ENCODE measurements at places on chromosomes 6 and 20.

DNA sequence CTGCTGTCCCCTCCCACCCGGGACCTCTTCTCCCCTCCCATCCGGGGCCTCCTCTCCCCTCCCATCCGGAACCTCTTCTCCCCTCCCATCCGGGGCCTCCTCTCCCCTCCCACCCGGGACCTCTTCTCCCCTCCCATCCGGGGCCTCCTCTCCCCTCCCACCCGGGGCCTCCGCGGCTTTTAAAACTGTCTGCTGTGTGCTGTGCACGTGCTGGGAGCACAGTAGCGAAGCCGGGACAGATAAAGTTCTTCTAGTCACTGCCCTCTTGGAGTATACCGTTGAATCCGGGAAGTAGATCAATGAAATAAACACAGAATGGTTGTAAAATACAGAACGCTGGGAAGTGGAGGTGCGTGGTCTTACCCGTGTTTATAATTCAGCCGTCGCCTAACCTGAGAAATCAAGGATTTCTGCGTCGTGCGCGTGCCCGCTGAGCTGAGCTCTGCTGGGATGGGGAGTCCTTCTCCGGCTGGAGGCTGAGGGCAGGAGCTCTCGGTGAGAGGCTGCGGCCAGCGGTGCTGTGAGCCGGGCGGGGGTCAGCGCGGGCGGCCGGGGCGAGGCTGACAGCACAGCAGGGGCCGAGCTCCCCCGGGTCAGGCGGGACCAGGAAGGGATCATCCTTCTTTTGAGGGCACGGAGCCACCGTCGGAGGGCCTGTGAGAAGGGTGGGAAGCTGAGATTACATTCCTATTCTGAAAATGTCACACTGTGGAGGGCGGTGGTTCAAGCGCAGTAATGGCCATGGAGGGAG lies 19.6 kb upstream of the KIF25 start:
- no peak for DNase-seq

GRCh38 chr20:50815162-50815989 lies 20.5 kb downstream of the BCAS4 start:
- DNase-seq: no peak

DNA sequence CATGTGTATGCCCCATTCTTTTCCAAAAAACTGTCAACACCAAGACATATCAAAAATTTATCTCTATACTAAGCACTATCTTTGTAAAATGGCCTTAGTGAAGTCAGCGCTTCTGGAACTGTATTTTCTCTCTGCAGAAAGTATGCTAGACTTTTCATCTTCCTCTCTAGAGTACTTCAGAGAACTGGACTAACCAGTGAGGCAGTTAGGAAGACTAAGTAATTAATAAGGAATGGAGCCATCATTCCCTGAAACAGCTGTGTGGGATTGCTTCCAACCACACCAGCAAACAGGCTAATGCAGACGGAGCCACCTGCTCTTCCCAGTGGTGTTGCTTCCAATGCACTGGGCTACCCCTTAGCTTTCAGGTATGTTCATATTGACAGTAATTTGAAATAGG lies 169.1 kb upstream of the FUT9 start:
- no peak for DNase-seq

- DNase-seq: no peak
Measured at GRCh38 chr6:92541448-92542060, 877.8 kb downstream of the EPHA7 start.

GRCh38 chr20:62818592-62819493 lies 2.0 kb downstream of the COL9A3 start:
- no peak for DNase-seq

- no peak for DNase-seq
Measured at GRCh38 chr20:1134355-1134754, 16.0 kb downstream of the PSMF1 start.

GRCh38 chr6:55617272-55617671 lies 38.3 kb upstream of the HMGCLL1 start:
- no peak for DNase-seq

All from omental fat pad (tissue), 4 donors.